ENCODE measurements at places on chromosomes 6 and 20.

- no peak for DNase-seq
Observed at GRCh38 chr20:34180460-34181120, 60.6 kb upstream of the ASIP start.

DNA sequence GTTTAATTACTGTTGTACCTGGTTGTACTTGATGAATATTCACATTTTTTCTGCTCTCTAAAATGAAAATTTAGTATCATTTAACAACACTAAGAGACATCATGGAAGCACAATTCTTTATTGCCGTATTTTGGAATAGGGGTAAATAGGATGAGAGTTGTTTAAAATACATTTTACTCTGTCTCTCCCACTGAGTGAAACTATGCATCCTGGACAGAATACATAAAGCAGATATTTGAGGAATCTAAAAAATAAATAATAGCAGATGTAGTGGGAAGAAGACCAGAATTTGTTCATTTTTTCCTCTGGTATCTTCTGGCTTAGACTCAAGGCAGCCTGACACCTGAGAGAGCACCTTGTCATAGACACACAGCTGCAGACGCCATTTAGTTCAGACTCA, 119.1 kb upstream of the AHI1 start:
- no peak for DNase-seq

- no peak for DNase-seq
Observed at GRCh38 chr6:6002848-6003620, 3.7 kb downstream of the NRN1 start.

DNA sequence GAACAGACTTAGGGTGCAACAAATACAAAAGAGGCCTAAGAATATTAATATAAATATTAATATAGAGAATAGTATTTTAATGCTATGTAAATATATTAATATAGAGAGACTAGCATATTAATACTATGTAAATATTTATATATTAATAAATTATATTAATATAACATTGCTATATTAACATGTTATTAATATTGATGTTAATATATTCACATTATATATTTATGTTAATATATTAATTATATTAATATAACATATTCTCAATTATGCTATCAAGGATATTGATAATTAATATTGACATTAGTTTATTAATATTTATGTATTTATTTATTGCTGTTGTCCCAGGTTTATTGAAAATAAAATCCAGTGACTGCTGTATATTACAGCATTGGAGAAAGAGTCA, 1.1 kb upstream of the MAS1L start:
- no peak for DNase-seq

DNA sequence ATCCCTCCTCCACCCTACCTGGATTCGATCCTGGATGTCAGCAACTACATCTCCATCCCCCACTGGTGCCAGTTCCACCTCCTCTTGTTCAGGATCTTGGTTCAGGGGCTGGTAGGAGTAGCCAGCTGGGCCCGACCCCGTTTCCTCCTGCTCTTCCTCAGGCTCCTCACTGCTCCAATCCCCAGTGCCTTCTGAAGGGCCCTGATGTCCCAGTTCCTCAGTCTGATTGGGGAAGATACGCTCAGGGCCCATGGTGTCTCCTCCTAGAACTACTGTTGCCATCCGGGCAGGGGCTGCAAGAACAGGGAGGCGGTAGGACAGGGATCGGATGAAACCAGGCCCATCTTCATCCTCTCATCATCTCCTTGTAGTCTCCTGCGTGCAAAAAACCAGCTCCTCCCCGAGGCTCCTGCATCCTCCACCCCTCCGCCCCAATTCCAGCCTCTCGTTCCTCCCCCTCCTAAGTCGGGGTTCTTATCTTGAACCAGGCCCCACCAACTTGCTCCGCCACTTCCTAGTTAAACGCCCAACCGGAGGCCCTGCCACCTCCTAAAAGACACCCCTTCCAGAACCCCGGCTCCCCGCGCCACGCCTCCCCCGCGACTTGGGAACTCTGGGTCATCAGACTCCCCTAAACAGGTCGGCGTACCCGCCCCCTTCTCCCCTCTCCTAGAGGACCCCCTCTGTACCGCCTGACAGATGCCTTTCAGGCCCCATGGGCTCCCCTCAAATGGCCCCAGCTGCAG, 476 bp downstream of the MEA1 start:
- DNase-seq, result no peak

Data from mesothelial cell of epicardium (in vitro differentiated cells).